ENCODE measurements at places on chromosomes 12 and 14.

DNA sequence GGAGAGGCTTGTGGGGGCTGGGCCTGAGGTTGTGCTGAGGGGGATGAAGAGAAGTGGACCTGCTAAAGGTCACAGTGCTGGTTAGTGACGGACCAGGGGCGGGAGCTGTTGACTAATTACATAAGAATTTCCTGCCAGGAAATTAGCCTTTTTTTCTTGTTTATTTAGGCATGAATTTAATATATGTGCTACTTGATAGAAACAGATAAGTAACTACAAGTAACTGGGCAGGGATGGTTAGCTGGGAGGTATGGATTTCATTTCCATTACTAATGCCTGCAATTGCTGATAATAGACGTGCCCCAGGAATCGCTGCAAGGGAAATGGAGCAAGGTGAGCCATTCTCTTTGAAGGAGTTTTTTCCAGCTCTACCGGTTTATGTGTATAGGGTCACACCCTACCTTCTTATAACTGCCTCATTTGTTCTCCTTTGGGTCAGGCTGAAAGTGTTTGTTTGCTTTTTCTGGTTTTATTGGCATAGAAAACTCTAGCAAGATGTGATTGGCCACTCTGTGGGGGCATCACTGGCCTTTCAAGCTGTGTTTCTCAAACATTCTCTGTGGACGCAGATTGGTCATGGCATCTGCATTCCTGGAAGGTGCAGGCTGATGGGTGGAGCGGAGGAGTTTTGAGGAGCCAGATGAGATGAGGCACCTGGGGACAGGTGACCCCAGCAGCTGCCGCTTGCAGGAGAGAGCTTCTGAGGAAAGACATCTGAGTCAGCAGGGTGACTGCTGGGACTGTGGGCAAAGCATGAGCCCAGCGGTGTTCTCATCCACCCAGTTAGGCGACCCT lies 19.0 kb upstream of the GPRC5A start:
- no peak for DNase-seq
- no peaks in the 10 kb centered on the region for H3K27me3 ChIP-seq
- H3K4me1 ChIP-seq = peaks cover 64% of the 10 kb centered on the region
- H3K36me3 ChIP-seq = 0 out of 2 replicates have a peak, but pooled peaks cover 2% of the 10 kb centered on the region
- peak overlapping the region; percentile 55 for H3K27ac ChIP-seq

- H3K36me3 ChIP-seq = no peaks in the 10 kb centered on the region
- no peak overlapping the region for H3K4me3 ChIP-seq
- peaks cover 2% of the 10 kb centered on the region for H3K4me1 ChIP-seq
Observed at GRCh38 chr12:48291511-48291910, 59.2 kb downstream of the ZNF641 start.

- no peaks in the 10 kb centered on the region for H3K4me1 ChIP-seq
- H3K27me3 ChIP-seq = no peaks in the 10 kb centered on the region
- DNase-seq = no peak
- H3K4me3 ChIP-seq = no peak overlapping the region
- peaks cover 14% of the 10 kb centered on the region for H3K36me3 ChIP-seq
- no peak overlapping the region for H3K27ac ChIP-seq
Observed at GRCh38 chr12:46763230-46763629, 62.6 kb downstream of the SLC38A4 start.

DNA sequence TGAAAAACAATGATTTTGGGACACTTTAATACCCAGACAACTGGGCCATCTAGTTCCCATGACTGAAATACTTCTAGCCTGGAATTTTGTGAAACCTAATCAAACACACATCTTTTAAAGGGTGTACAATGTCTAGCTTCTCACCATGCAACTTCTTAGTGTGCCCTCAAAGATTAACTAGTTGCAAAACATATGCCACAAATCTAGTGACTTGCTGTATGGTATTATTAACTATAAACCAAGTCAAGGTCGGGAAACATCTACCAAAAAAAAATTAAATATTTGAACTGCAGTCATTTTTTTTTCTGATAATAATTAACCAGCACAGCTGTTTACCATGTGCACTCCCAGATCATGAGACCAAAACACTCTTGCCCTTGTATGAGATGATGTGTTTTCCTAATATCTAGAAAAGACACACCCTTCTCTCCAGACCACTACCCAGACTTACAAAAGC lies 171.8 kb upstream of the FOXN3 start:
- peaks cover 21% of the 10 kb centered on the region for H3K36me3 ChIP-seq
- DNase-seq = no peak
- no peak overlapping the region for H3K4me3 ChIP-seq
- H3K27ac ChIP-seq = peak overlapping the region; percentile 57

GRCh38 chr12:75205558-75205957 lies 4.1 kb downstream of the KCNC2 start:
- peaks cover 55% of the 10 kb centered on the region for H3K27me3 ChIP-seq
- no peaks in the 10 kb centered on the region for H3K36me3 ChIP-seq
- DNase-seq = no peak
- H3K4me3 ChIP-seq = no peak overlapping the region
- H3K27ac ChIP-seq = no peak overlapping the region
- H3K4me1 ChIP-seq = peaks cover 15% of the 10 kb centered on the region
